T1000 (cell line): ENCODE measurements at places on chromosomes 13 and 19.

DNA sequence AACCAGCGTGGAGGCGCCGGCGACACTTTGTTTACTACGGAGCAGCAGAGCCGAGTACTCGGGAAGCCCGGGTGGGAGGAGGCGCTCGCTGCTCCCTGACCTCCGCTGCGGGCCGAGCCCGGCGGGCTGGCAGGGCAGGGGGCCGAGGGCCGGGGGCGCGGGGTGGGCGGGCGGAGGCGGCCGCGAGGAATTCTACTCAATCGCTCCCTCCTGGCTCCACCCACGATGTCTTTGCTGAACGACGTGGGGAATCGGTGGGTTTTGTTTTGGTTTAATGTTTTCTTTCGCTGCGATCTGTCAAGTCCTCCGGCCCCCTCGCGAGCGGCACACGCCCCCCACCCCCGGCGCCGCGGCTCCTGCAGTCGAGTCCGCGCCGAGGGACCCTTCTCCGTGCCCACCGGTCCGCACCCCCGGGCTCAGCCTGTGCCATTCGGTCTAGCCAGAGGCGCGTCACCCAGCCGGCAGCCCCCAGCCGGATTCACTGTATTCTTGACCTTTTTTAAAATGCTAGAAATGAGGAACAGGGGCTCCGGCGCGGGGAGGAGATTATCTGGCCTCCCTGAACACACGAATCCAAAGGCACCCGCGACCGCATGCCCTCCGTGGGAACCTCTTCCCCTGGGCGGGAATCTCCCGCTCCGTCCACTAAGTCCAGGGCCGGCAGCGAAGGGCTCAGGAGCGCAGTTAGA, 636 bp upstream of the FOXO1 start:
- no peak for DNase-seq

DNA sequence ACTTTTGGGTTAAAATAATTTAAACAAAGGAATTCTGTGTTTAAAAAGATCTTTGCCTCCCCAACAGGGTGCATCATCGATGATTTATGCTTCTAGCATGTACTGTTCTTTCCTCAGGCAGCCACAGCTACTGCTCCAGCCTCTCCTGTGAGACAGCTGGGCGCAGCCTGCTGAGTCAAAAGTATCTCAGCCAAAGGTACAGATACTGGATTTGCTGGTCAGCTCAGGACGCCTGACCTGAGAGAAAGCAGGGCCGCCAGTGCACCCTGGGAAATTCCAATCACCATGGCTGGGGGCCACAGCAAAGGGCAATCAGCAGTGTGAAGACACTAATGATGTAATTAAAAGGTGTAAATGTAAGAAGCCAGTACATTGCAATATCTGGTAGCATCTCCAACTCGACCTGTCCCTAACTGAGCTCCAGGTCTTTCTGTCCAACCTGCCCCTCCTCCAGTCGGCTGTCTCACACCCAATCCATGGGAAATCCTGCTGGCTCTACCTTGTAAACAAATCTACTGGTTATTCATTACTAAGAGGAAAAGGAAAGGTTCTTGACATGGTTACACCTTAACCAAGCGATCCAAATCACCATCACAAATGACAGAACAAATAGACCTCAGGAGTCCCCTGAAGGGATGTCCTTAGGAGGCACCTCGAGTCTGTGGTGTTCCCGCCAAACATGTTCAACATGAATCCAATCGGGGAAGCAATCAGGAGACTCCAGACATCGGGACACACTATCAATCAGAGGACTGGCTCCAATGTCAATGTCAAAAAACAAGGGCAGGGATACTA, 7.3 kb downstream of the OPA3 start:
- peak; percentile 52 for DNase-seq

- no peak for DNase-seq
Measured at GRCh38 chr19:32581705-32582179, 752 bp downstream of the PDCD5 start.

DNA sequence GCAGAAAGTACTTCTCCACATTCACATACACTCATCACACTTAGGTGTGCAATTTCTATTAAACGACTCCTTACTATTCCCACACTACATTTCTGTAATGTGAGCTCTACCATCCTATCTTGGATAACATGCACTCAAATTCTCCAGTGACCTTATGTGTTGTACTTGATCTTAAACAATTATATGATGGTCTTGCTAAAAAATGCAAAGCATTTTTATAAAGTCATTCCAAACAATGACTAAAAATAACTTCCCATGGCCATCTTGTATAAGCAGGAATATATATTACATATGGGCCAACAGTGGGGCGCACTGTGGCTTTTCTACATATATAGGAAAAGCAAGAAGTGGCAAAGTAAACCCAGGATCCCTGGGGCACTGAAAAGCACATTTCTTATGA, 155.5 kb downstream of the FLT1 start:
- DNase-seq = no peak

DNA sequence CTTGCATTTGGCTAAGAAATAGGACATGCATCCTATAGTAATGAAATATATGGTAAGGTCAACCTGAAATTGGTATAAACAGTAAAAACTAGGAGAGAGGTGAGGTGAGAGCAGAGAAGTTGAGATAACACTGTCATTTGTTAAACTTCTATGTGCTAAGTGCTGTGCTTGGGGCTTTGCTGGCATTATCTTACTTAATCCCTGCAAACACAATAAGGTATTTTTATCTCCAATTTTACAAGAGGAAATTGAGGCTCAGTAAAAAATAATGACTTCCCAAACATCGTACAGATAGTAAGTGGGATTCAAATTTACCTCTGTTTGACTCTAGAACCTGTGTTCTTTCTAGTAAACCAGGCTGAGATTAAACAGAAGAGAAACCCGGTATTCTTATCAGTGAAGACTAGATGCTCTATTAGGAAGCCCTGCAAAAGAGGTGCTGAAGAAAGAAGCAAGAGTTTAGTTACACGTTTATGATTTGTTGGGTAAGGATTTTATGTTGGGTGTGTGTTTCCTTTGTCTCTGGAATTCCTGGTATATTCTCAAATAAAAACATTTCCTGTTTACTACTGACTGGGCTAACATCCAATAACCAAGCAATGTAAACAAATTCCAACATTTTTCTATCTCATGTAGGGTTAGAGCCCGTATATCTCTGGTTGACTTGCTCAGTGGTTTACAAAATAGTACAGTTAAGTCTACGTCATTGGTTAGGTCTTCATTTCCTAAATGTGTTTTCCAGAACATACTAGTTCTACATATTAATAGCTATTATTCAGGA, 137.3 kb upstream of the FNDC3A start:
- DNase-seq = no peak

DNA sequence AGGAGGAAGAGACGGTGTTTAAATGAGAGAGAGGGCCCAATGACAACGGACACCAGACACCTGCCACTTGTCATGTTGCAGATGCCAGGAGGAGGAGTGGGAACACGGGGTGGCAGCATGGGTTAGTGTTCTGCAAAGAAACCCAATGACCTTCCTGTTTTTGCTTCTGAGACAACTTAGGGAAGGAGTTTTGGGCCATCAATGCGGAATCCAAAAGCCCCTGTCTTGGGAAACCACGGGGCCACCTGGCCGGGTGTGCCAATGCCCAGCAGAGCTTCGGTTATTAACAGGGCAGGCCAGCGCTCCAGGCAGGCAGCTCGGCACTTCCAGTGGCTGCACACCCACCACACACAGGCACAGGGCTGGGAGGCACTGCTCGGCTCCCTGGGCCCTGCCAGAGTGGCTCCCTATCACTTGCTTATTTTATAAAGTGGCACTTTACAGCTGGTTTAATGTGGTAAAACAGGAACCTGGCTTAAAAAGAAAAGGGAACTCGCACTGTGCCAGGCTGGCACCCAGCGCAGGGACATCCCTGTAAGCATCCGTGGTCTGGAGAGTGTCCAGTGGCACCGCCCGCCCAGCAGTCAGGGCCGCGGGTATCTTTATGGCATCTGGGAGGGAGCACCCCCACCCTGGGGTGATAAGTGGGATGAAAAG, 19.1 kb downstream of the ELL start:
- no peak for DNase-seq

- DNase-seq = no peak
Measured at GRCh38 chr19:2331601-2332246, 3.2 kb downstream of the SPPL2B start.

- DNase-seq = no peak
Measured at GRCh38 chr19:35843676-35844481, 8.4 kb downstream of the NPHS1 start.

DNA sequence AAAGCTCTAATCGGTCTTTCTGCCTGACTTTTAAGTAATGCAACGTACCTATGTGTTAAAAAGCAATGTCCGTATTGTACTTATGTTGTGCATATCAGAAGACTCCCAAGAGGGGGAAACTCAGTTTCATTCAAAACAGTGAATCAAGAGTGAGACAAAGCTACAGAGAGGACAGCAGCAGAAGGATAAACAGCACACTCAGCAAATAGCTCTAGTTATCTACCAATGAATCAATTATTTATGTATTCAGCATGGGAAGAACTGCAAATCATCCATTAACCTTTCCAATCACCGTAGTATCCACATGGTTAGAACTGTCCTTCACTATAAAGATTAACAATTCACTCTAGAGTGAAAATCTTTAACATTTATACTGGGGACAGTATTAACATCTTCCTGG, 36.7 kb upstream of the SOHLH2 start:
- DNase-seq = no peak

GRCh38 chr13:74017301-74018061, 116.7 kb downstream of the KLF12 start:
- DNase-seq = no peak

DNA sequence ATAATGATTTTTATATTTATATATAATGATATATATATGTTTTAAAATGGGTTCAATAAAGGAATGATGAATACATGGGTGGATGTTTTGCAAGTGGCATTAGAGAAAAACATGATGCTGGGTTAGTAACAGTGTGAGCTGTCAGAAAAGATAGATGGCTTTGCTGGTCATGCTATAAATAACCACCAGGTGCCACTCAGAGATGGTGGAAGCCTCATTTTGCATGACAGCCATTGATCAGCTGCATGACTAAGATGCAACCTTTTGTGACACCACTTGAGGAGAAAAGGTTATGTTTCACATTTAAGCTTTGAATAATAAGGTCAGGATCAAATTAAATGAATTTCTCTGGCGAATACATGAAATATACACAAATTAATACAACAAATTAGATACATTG, 737.7 kb downstream of the PCDH9 start:
- no peak for DNase-seq

DNA sequence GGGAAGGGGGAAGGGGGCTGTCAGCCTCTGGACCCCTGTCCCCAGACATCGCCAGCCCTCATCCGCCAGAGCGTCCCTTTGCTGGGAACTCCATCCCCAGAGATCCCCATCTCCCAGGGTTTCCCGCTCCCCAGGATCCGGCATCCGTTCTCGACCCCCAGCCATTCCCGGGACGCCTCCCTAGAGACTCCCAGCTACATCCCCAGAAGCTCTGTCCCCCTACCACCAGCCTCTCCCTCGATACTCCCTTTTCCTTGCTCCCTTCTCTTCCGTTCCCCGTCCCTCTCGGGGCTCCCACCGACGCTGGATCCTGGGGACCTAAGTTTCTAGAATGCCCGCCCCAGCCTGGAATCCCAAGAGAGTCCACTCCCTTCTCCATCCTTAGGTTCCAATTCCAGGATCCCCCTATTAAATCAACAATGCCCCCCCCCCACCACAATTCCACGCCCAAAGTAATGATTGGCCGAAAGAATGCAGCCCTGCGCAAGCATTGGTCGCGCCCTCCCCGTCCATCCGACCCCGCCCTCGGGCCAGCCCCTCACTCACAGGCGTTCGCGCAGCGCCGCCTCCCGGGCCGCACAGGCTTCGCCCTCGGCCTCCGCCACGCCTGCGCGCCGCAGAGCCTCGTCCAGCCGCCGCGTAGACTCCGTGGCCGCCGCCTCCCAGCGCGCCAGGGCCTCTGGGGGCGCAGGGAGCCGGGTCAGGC, 3.2 kb downstream of the CCDC194 start:
- DNase-seq = peak; percentile 71

DNA sequence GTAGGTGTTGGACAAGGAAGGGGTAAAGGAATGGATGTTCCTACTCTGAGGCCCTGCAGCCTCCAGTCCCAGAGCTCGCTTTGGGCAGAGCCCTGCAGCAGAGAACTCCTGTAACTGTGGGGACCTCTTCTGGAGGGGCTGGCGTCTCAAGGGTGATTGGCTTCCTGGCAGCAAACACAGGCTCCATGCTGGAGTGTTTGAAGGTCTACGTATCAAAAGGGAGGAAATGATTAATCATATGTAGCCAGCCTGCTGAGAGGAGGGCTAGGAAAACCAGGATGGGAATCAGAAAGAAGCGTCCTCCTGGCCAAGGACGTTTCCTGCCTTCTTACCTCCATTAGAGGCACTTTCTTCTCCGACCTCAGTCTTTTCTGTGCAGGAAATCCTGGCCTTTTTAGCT, 208.5 kb downstream of the TSHZ3 start:
- DNase-seq = no peak

DNA sequence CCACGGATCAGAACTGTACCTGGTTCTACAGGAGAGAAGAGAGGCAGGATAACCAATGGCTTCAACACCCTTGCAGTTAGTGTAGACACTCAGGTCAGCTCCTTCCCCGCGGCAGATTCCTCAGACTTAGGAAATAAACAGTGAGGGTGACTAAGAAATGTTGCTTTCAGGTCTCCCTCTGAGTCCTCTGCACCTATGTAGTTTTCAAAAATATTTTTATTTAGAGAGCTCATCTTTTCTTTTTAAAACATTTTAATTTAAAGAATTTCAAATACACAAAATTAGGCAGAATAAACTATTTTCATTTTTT, 195.2 kb downstream of the KLF12 start:
- no peak for DNase-seq

DNA sequence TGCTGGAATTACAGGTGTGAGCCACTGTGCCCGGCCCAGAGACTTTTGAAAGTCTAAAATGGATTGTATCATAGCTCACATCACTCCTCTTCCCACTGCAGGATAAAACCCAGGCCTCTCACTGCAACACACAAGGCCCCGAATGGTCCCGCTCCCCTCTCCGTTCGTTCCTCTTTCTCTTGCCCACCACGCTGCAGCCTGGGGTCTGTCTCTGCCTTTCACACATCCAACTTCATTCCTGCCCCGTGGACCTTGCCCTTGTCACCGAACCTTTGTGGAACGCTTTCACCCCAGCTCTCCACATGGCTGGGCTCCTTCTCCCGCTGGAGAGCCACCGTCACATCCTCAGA, 42.6 kb downstream of the NFIC start:
- DNase-seq = no peak

DNA sequence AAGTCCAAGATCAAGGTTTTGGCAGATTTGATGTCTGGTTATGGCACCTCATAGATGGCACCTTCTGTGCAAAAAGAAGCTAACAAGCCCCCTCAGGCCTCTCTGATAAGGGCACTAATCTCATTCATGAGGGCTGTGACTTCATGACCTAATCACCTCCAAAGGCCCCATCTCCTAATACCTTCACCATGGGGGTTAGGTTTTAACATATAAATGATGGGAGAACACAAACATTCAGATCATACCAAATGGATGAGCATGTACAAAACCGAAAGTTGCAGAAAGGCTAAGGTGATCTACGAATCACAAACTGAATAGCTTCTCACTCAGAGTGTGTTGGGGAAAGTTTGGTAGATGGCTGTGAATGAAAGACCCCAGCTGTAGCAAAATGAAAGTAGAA, 217.4 kb downstream of the TBC1D4 start:
- DNase-seq = no peak
